ENCODE measurements at places on chromosomes 6 and 20.

GRCh38 chr6:99629293-99629692 lies 22.7 kb downstream of the PRDM13 start:
- no peak for DNase-seq

GRCh38 chr6:143605906-143606521 lies 71.8 kb upstream of the PHACTR2 start:
- no peak for DNase-seq

DNA sequence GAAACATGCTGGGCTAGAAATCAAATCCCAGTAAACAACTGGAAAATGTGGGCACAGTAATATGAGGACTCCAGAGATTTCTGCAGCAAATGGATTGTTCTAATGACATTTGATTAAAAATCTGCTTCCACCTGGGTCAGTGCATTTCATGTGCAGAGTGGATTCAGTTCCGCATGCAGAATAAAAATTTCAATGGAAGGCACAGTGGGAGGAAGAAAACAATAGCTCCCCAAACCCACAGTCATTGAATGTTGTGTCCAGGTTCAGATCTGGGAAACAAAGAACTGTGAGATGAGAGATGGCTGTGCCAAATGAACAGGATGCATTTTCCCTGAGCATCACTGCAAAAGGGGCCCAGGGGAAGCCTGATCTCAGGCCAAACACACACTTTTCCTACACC lies 403.1 kb downstream of the BTBD9 start:
- no peak for DNase-seq

GRCh38 chr6:170292407-170293158 lies 1.7 kb upstream of the DLL1 start:
- no peak for DNase-seq

DNA sequence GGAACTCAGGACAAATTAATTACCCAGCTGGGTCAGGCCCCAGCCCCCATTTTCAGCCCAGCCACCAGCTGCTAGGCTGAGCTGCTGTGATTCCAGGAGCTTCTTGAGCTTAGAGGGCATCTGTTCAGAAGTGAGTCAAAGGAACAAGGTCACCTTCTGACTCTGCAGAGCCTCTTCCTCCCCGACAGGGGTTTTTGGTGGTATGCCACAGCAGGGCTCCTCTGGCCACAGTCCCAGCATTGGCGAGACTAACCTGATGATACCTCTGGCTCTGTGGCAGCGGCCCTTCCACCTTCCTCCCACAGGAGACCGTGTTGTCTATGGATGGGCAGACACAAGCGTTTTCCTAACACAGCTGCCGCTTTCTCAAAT lies 39.7 kb downstream of the ZC3H12D start:
- no peak for DNase-seq

Measured in left colon (tissue), 2 donors.